ENCODE measurements at places on chromosomes 16 and 17.

DNA sequence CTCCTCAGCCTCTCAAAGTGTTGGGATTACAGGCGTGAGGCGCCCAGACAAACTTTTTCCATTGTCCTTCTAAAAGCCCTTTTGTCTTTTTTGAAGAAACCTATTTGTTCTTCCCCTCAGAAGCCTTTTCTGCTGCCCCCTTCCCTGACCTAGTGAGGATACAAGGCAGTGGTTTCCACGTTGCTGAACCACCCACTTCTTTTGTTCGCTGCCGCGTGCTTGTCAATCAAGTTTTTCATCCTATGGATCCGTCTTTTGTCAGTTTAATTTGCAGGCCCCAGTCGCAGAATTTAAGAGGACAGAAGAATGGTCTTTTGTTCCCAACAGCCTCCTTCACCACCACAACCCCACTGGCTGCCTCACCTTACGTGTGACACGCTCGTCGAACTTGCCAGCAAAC, 20.2 kb upstream of the GNG13 start:
- DNase-seq: no peak

- no peak for DNase-seq
Measured at GRCh38 chr16:89431630-89432029, 58.7 kb downstream of the ANKRD11 start.

GRCh38 chr17:18961634-18962493, 9.9 kb downstream of the SLC5A10 start:
- DNase-seq: peak; percentile 61

GRCh38 chr16:60651346-60651745, 1384.9 kb downstream of the CDH8 start:
- DNase-seq: no peak

DNA sequence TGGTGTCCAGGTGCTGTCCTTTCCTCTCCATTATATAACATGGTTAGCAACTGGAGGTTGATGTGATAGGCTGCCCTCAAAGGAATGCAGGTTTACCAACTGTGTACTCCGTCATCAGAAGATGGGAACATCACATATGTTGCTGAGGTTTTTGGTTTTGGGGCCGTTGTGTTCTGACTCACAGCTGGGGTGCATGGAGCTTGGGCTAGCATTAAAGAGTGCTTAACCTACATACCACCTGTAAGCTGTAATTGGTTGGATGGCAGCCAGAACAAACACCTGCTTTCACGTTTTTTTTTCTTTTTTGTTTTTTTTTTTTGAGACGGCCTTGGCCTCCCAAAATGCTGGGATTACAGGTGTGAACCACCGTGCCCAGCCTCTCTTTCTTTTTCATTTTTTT, 20.9 kb downstream of the TMEM11 start:
- DNase-seq: no peak

DNA sequence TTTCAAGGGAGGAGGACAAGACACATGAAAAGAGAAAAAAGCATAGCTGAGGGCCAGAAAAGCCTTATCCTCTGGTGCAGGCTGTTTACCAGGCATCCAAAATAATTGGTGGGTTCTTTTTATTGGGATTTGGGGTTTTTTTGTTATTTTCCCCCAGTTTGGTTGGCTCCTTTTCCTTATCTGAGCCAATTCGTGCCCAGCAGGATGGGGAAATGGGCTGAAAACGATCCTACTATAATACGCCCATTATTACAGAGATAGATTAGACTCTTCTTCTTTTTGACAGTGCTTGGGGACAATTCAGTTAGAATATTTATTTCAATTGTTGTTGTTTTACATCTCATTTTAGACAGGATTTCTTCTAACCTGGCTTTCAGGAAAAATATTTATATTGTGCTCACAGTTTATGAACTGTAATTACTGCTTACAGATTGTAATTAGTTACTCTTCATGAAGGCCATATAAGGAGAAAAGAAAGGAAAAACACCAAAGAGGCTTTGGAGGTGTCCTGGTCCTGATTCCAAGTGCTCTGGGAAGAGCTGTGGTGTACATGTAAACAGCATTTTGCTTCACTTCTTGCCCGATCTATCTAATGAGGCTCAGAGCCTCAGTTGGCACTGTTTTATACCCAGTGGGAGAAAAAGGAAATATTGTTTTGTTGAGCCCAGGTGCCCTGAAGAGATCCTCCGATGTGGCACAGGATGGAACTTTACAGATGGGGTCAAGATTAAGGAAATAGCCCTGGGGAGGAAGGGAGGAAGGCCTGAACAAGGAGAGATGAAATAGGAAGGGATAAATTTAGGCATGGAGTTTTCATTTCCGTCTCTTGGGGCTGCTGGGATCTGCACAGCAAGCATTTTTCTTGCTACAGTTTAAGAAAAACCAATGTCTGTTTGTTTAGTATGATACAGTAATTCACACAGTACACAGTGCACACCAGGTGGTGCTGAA, 611 bp upstream of the ANKRD40 start:
- no peak for DNase-seq

- DNase-seq: no peak
Measured at GRCh38 chr17:50565402-50566350, 5.2 kb downstream of the CACNA1G start.

DNA sequence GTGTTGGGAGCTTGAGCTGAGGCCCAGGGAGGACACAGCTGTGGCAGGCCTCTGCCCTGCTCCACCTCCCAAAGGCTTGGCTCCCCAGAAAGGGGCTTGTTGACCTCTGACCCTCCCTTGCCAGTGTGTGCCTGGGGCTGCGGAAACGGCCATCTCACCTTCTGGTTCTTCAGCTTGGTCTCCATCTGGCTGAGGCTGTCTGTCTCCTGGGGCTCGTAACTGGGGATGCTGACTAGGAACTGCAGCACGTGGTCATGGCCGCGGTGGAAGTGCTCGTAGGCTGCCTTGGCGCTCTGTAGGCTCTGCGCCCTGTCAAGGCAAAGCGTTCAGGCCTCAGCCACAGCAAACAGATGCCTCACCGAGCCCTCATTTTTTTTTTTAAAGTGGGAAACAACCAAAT, 42.7 kb downstream of the UBN1 start:
- no peak for DNase-seq

DNA sequence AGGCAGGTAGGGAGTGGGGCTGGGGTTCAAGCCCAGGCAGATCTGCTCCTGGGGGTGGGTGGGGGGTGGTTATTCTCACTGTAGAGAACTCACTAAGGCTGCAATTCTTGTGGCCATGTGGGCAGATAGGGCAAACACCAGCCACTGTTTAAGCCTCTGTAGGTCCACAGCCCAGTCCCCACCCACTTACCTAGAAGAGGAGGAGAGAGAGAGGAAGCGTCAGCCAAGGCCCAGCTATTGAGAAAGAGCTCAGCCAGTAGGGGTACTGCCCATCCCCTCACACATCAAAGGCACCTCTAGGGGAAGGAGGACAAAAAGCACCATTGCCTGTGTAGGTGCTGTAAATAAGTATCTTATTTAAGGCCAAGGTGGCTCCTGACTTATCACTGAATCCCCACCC, 12.9 kb downstream of the KRT16 start:
- DNase-seq: no peak

GRCh38 chr17:45324336-45324735, 7.5 kb upstream of the MAP3K14 start:
- no peak for DNase-seq

DNA sequence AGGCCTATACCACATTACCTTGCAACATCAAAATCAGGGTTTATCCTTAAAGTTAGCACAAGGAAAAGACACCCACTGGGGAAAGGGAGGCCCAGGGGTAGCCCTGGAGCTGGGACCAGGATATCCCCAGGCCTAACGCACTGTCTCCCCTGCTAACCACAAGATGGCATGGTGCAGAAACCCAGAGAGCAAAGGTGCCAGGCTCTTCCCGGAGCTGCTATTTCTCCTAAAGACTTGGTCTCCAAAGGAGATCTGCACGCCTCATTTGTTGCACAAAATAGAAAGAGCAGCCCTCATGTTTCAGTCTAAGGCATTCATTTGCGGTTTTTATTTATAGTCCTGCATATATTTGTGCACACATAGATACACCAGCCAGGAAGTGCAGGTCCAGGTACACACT, 408.6 kb downstream of the SOX9 start:
- no peak for DNase-seq

DNA sequence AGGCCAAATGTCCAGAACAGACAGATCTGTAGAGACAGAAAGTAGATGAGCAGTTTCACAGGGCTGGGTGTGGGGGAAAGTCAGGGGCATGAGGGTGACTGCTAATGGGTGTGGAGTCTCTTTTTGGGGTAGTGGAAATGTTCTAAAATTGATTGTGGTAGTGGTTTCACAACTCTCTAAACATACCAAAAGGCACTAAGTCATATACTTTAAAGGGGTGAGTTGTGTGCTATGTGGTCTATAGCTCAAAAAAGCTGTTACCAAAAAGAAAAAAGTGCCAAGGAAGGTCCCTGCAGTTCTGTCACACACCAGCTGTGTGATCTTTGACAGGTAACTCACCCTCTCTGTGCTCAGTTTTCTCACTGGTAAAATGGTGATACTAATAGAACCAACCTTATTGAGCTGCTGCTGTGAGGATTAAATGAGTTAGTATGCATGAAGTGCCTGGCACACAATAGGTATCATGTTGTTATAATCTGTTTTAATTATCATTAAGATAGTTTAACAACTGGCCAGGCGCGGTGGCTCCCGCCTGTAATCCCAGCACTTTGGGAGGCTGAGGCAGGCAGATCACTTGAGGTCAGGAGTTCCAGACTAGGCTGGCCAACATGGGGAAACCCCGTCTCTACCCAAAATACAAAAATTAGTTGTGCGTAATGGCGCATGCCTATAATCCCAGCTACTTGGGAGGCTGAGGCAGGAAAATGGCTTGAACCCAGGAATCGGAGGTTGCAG, 10.3 kb downstream of the ITGAX start:
- no peak for DNase-seq

DNA sequence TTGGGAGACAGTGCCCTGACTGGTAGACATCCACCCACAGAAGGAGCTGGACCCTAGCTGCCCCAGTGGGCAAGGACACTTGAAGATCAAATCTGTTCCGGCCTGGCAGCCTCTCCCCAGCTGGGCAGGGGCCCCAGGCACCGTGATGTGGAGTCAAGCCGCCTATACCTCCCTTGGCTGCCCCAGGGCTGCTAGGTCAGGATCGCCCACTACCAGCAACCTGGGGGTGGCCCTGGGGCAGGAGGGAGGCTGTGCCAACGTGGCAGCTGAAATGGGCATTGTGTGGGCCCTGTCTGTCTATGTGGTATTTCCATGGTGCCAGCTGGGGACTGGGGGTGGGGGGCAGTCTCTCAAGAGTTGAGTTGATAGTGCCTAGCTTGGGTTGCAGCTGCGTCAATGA, 941 bp downstream of the PDK2 start:
- DNase-seq: no peak

DNA sequence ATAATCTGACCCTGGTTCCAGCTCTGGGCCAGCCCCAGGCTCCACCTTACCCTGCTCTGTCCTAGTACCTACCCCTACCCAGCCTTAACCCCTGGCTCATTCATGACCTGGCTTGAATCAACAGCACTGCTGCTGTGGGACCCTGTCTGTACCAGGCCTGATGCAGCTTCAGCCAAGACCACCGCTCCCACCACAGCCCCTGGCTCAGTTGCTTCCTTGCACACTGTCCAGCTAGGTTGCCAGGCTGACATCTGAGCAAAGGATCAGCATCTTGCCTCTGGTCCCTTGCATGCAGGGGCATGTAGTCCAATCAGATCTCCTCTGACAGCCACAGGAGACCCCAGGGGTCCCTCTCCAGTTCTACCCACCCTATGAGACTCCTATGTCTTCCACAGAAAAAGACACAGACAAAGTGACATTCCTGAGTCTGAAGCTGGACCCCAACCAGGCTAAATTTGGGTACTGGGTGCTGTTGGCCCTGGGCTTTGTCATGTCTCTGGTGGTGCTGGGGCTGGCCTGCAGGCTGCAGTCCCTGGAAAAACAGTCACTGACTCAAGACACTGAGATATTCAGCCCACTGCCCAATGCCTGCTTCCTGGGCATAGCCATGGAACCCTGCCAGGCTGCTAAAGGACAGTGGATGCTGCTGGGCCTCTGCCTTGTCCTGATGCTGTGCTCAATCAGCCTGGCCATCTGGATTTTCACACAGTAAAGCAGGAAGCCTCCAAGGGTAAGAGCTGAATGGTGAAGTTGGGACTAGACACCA, 3.9 kb upstream of the KCNH6 start:
- no peak for DNase-seq

- no peak for DNase-seq
Measured at GRCh38 chr17:9865586-9865985, 39.5 kb downstream of the RCVRN start.

- DNase-seq: no peak
Measured at GRCh38 chr16:1890708-1891050, 18.7 kb upstream of the MEIOB start.

- DNase-seq: no peak
Measured at GRCh38 chr16:17947637-17948036, 388.9 kb downstream of the NPIPA8 start.
